Activated naive CD8-positive, alpha-beta T cell treated with anti-CD3 and anti-CD28 coated beads, Interleukin-2, amount 10 ng/mL, durations not matched to agents 7 days and 5 days (primary cell): ENCODE measurements at places on chromosomes 11 and 22.

DNA sequence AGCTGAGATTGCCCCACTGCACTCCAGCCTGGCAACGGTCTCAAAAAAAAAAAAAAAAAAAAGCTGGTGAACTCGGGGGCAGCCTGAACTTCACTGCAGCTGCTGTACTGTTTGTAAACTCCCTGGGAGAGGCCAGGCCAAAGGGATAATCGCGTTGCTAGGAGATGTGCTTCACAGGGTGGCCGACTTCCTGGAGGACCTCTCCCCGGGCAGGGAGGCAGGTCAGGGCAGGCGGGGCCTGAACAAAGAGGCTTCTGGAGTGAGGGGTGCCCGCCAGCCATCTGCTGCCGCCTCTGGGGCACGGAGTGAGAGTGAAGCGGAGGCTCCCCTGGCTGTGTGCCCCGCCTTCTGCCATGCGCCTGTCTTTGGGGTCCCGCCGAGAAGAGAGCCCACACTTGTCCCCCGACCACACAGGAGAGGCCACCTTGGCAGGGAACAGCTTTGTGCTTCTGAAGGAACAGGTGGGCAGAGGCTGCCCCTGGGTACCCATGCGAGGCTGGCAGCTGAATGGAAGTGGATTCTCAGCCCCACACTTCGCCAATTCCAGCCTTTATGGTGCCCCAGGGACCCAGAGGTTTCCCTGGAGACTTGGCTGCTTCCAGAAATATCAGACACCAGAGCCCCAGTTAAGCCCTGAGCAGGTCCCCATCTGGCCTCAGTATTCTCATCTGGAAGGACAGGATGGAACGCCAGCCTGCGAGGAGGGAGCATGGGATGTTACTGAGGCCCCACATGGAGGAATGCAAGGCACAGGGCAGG is 29.6 kb downstream of the TMEM184B start:
- peaks cover 4% of the 10 kb centered on the region for H3K36me3 ChIP-seq
- H3K27me3 ChIP-seq = no peaks in the 10 kb centered on the region
- DNase-seq = no peak
- no peak overlapping the region for H3K4me3 ChIP-seq

- H3K4me3 ChIP-seq = no peak overlapping the region
- DNase-seq = no peak
- H3K27me3 ChIP-seq = peaks cover 3% of the 10 kb centered on the region
- H3K27ac ChIP-seq = no peak overlapping the region
Observed at GRCh38 chr11:134863294-134863693, 451.3 kb upstream of the B3GAT1 start.

DNA sequence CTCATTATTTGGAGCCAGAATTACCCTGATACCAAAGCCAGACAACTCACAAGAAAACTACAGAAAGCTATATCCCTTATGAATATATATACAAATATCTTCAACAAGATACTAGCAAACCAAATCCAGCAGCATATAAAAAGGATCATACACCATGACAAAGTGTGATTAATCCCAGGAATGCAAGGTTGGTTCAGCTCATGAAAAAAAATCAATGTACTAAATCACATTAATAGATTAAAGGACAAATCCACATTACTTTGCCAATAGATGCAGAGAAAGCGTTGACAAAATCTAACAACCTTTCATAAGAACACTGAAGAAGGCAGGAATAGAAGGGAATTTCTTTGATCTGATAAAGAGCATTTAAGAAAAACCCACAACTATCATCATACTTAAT is 50.4 kb upstream of the TEAD1 start:
- H3K4me1 ChIP-seq = peaks cover 1% of the 10 kb centered on the region
- no peak overlapping the region for H3K4me3 ChIP-seq
- H3K27ac ChIP-seq = no peak overlapping the region
- peaks cover 8% of the 10 kb centered on the region for H3K27me3 ChIP-seq
- H3K36me3 ChIP-seq = peaks cover 1% of the 10 kb centered on the region

DNA sequence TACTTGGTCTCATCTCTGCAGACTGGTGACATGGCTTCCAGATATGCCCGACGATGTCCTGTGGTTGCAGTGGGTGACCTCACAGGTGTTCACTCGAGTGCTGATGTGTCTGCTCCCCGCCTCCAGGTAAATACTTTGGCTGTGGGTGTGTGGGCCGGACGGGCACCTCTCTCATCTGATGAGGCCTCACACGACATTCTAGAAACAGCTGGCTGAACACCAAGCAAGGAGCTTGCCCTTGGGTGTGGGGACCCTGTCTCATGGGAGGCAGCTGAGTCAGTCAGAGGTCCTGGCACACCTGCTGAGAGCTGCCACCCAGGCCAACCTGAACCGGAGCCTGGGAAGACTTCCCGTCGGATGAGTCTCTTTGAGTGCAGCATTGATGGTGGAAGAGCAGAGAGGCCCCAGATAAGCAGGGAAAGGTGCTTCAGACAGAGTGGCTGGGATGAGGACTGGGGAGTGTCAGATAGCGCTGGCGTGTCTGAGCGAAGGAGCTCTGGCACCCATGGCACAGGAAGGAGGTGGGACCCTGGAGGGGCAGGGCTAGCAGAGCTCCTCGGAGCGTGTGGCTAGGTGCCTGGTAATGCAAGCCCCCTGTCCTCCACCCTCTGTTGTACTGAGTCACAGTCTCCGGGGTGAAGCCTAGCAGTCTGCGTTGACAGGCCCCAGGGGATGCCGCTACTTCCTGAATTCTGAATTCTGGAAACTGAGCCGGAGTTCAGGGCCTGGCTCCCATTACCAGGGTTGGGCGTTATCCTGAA is 10.4 kb upstream of the SAMM50 start:
- no peaks in the 10 kb centered on the region for H3K36me3 ChIP-seq
- no peak for DNase-seq
- H3K4me3 ChIP-seq = no peak overlapping the region
- peaks cover 2% of the 10 kb centered on the region for H3K4me1 ChIP-seq
- H3K27ac ChIP-seq = no peak overlapping the region
- peaks cover 5% of the 10 kb centered on the region for H3K27me3 ChIP-seq

GRCh38 chr11:657691-658126 is 20.6 kb downstream of the DRD4 start:
- H3K27ac ChIP-seq = no peak overlapping the region
- no peaks in the 10 kb centered on the region for H3K36me3 ChIP-seq
- no peak for DNase-seq
- H3K4me3 ChIP-seq = no peak overlapping the region
- no peaks in the 10 kb centered on the region for H3K4me1 ChIP-seq
- no peaks in the 10 kb centered on the region for H3K27me3 ChIP-seq

- H3K4me3 ChIP-seq = no peak overlapping the region
- H3K27me3 ChIP-seq = peaks cover 31% of the 10 kb centered on the region
- no peak overlapping the region for H3K27ac ChIP-seq
- H3K36me3 ChIP-seq = peaks cover 2% of the 10 kb centered on the region
Observed at GRCh38 chr22:49738566-49738965, 89.1 kb downstream of the BRD1 start.

- DNase-seq = peak; percentile 23
- H3K4me1 ChIP-seq = no peaks in the 10 kb centered on the region
- peaks cover 6% of the 10 kb centered on the region for H3K27me3 ChIP-seq
- no peak overlapping the region for H3K27ac ChIP-seq
Observed at GRCh38 chr11:1207401-1208143, 15.3 kb upstream of the MUC5B start.

GRCh38 chr22:31291481-31292235 is 630 bp downstream of the PIK3IP1 start:
- H3K27me3 ChIP-seq = no peaks in the 10 kb centered on the region
- H3K36me3 ChIP-seq = peaks cover 7% of the 10 kb centered on the region
- H3K4me1 ChIP-seq = peaks cover 58% of the 10 kb centered on the region
- H3K4me3 ChIP-seq = peak overlapping the region; percentile 93
- peak; percentile 52 for DNase-seq

- H3K27me3 ChIP-seq = peaks cover 2% of the 10 kb centered on the region
- H3K27ac ChIP-seq = no peak overlapping the region
- no peaks in the 10 kb centered on the region for H3K36me3 ChIP-seq
- H3K4me1 ChIP-seq = peaks cover 9% of the 10 kb centered on the region
Observed at GRCh38 chr11:76658231-76658630, 12.3 kb downstream of the LRRC32 start.

DNA sequence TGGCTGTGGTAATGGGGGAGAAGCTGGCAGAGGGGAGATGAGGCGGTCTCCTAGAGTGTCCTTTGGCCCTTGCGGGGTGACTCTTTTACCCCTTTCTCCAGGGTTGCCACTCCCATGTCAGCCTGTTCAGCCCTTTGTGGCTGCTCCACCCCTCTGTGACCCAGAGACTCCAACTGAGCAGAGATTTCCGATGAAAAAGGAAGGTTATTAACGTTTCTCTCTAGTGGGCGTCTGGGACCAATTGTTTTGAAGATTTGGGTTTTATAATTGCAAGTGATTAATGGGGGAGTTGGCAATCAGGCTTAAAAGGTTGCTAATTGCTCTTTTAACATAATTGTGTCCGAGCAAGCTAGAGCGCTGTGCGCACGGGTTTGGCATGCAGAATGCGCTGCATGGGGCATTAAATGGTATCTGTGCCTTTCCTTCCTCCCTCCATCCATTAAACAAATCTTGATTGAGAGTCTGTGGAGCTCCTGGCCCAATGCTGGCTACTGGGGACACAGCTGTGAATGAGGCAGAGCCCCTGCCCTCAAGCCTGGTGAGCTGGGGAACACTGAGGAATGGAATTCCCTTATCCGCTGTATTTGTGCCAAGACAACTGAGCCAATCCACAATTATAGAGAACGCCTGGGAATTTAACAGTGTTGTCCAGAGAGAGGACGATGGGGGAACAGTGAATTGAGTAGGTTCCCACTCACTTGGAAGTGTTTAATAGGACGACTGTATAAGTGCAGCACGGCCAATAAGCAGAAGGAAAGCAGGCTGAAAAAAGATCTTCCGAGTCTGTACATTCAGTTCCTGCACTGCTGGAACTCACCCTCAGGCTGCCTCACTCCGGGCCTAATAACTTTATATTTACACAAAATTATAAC is 295.9 kb downstream of the MIAT start:
- DNase-seq = no peak
- H3K36me3 ChIP-seq = no peaks in the 10 kb centered on the region
- H3K27me3 ChIP-seq = peaks cover 40% of the 10 kb centered on the region
- H3K27ac ChIP-seq = no peak overlapping the region
- H3K4me1 ChIP-seq = no peaks in the 10 kb centered on the region

DNA sequence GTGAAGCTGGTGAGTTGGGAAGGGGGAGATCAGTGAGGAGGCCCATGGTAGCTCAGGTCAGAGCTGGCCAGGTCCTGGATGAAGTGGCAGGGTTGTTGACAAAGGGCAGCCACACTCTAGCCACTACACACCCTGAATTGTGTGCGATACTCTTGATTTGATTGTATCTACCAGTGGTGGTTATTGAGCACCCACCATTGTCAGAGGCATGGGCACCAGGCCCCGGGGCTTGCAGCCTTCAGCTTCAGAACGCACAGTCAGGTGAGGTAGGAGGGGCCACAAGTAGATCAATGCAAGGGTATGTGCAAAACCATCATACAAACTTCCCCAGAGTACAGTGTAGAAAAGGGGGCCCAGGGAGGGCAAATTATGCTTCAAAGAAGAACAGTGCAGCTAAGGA is 38.1 kb downstream of the MICAL2 start:
- peak overlapping the region; percentile 71 for H3K27ac ChIP-seq
- no peak overlapping the region for H3K4me3 ChIP-seq
- peaks cover 68% of the 10 kb centered on the region for H3K4me1 ChIP-seq
- no peak for DNase-seq
- H3K27me3 ChIP-seq = no peaks in the 10 kb centered on the region
- peaks cover 16% of the 10 kb centered on the region for H3K36me3 ChIP-seq

DNA sequence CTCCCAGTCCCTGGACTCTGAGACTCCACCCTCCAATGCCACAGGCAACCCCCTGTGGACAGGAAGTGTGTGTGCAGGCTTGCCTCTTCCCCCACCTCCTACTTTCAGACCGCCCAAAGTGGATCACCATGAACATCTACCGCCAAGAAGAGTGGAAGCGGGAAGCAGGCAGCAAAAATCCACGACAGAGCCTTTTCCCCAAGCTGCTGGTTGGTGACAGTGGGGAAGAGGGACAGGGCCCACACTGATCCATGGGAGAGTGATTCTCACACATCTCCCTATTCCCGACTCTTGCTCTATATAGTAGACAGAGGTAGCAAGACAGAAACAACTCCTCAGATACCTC is 53.4 kb upstream of the SPATA19 start:
- DNase-seq = peak; percentile 21
- H3K4me1 ChIP-seq = peaks cover 4% of the 10 kb centered on the region
- H3K36me3 ChIP-seq = peaks cover 13% of the 10 kb centered on the region
- no peak overlapping the region for H3K27ac ChIP-seq
- no peaks in the 10 kb centered on the region for H3K27me3 ChIP-seq

GRCh38 chr11:125167954-125168835 is 3.6 kb downstream of the PKNOX2 start:
- peaks cover 66% of the 10 kb centered on the region for H3K27me3 ChIP-seq
- DNase-seq = no peak
- no peak overlapping the region for H3K27ac ChIP-seq
- no peak overlapping the region for H3K4me3 ChIP-seq
- H3K4me1 ChIP-seq = peaks cover 12% of the 10 kb centered on the region

GRCh38 chr22:35431483-35432227 is 31.7 kb downstream of the MCM5 start:
- H3K36me3 ChIP-seq = peaks cover 48% of the 10 kb centered on the region
- no peaks in the 10 kb centered on the region for H3K27me3 ChIP-seq
- no peak for DNase-seq
- no peak overlapping the region for H3K4me3 ChIP-seq
- H3K27ac ChIP-seq = no peak overlapping the region
- H3K4me1 ChIP-seq = no peaks in the 10 kb centered on the region

DNA sequence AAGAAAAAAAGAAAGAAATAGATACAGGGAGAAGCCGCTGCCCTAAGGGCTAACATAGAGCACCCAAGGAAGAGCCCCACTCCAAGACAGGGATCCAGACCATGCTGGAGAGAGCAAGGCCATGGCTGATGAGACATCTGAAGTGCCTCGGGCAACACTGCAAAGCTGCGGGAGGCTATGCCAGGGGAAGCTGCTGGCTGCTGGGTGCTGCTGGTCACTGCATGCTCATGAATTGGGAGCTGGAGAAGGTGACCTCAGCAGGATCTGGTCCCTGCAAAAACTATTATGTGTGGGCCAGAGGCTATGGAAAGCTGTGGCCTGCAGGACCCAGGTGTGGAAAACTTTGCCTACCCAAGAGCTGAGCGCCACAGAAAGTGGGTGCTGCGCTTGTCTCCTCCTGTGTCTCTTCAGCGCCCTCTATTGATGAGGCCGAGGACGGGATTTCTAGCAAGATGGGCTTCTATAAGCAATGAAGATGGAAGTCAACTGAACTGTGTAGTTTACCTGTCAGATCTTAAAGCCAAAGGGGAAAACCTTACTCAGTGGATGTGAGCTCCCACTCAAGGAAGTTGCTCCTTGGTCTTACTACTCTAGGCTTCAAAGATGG is 17.3 kb upstream of the SLC29A2 start:
- H3K36me3 ChIP-seq = no peaks in the 10 kb centered on the region
- H3K27me3 ChIP-seq = peaks cover 13% of the 10 kb centered on the region
- H3K4me3 ChIP-seq = no peak overlapping the region
- DNase-seq = peak; percentile 68
- peaks cover 11% of the 10 kb centered on the region for H3K4me1 ChIP-seq

GRCh38 chr11:46570790-46571398 is 22.9 kb downstream of the AMBRA1 start:
- peaks cover 13% of the 10 kb centered on the region for H3K36me3 ChIP-seq
- no peak overlapping the region for H3K4me3 ChIP-seq
- H3K27ac ChIP-seq = peak overlapping the region; percentile 33
- no peak for DNase-seq
- peaks cover 19% of the 10 kb centered on the region for H3K4me1 ChIP-seq
- no peaks in the 10 kb centered on the region for H3K27me3 ChIP-seq
